ENCODE measurements at places on chromosomes 1 and 21. TPM values are rescaled to one million over a fixed set of nuclear protein-coding genes. Genes with fewer than 3 reads are reported as not detected.
A peak's percentile ranks its signal among the peaks of the same experiment; 100 is the strongest.

SIK1 gene
- total RNA-seq = 7.8 TPM

DNA sequence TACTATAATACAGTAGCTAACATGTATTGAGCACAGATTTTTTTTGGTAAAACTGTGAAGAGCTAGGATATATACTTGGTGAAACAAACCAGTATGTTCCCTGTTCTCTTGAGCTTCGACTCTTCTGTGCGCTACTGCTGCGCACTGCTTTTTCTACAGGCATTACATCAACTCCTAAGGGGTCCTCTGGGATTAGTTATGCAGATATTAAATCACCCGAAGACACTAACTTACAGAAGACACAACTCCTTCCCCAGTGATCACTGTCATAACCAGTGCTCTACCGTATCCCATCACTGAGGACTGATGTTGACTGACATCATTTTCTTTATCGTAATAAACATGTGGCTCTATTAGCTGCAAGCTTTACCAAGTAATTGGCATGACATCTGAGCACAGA, 24.7 kb downstream of the LGALS8 start:
- DNase-seq = no peak

DNA sequence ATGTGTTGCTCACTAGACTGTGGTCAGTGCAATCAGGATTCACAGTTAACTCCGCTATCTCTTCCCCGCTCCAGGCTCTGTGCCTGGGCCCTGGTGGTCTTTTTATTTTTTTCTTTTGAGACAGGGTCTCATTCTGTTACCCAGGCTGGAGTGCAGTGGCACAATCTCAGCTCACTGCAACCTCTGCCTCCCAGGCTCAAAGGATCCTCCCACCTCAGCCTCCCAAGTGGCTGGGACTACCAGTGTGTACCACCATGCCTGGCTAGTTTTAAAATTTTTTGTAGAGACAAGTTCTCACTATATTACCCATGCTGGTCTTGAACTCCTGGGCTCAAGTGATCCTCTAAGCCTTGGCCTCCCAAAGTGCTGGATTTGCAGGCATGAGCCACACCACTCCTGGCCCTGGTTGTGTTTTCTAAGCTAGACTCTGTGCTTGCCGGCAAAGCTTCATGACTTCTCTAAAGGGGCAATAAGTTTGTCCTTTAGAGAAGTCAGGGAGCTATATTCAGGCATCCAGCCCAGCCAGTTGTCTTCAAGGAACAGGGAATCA, 1.4 kb downstream of the RCSD1 start:
- peak; percentile 41 for DNase-seq

NRAS gene
- total RNA-seq = 58.7 TPM

DNA sequence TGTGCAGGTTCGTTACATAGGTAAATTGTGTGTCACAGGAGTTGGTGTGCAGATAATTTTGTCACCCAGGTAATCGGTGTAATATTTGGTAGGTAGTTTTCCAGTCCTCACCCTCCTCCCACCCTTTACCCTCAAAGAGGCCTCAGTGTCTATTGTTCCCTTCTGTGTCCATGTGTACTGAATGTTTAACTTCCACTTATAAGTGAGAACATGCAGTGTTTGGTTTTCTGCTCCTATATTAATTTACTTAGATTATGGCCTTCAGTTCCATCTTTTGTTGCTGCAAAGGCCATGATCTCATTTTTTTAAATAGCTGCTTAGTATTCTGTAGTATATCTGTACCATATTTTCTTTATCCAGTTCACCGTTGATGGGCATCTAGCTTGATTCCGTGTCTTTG, 87.3 kb downstream of the RPS6KC1 start:
- DNase-seq = no peak

DNA sequence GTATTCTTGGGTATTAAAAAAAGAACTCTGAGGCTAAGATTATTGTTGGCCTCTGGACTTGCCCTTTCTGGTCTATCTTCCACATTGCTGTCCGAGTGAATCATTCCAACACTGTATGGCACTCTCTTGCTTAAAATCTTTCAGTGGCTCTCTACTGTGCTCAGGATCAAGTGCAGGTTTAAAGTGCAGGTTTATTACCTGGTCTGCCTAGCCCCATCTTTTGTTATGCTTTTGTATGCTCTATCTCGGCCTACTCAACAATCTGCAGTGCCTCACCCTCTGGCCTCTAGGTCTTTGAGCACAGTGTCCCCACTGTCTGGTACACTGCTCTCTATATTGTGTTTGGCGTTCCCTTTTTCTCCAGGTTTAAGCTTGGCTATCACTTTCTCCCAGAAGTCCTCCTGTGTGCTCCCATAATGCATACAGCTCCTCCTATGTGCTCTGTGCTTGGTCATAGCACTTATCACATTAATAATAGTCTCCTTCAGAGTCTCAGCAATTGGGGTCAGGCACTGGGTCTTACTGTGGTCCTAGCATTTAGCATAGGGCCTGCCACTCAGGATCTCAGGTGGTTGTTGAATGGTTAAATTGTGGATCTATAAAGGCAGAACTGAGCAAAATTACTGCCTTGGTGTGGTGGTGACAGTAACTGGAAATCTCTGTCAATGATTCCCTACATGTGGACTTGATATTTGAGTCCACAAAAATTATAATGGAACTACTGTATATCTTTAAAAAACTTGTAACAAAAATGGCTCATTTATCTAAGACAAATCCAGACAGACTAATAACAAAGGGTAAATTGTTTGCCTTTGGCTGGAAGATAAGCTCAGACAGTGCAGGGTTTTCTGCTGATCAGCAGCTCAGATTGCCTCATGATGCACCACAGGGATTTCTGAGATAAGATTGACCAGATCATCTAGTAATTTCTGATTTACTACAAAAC, 10.6 kb upstream of the LDLRAD1 start:
- no peak for DNase-seq

GRCh38 chr1:211764701-211765100, 65.9 kb downstream of the LPGAT1 start:
- no peak for DNase-seq

- DNase-seq = no peak
Observed at GRCh38 chr1:4253935-4254334, 353.9 kb upstream of the C1orf174 start.

Measured in activated CD8-positive, alpha-beta memory T cell treated with anti-CD3 and anti-CD28 coated beads, Interleukin-2, amount 10 ng/mL, durations not matched to agents 7 days and 5 days (primary cell).